Stimulated activated CD4-positive, alpha-beta T cell treated with anti-CD3 and anti-CD28 coated beads, TNF-alpha, amount 100 ng/mL, for 48 hours (primary cell): ENCODE measurements at places on chromosomes 4 and X.
A peak's percentile ranks its signal among the peaks of the same experiment; 100 is the strongest.

GRCh38 chrX:153889123-153889522 is 3.1 kb upstream of the L1CAM start:
- no peak for DNase-seq

DNA sequence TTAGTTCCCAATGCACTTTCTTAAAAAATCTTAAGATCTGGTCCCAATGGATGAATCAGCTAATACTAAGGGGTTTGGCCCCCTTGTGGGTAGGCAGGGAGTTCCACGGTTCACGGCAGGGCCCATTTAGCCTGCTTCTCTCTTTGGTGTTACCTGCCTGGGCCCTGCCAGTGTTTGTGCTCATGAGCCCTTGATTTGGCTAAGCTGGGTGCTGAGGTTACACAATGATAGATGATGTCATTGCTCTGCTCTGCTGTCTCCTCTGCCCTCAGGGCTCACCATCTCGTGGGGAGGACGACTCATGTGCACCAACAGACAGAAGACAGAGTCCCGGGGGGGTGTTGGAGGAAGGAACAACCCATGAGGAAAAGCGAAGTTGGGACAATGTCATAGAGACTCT is 24.4 kb downstream of the RTL5 start:
- DNase-seq: no peak

GRCh38 chr4:48986654-48987164 is 634 bp downstream of the CWH43 start:
- DNase-seq: no peak

- no peak for DNase-seq
Observed at GRCh38 chr4:18881556-18881955, 860.0 kb upstream of the LCORL start.

GRCh38 chrX:71533851-71534561 is 1.1 kb downstream of the OGT start:
- DNase-seq: no peak

GRCh38 chr4:155659176-155659575 is 7.5 kb upstream of the GUCY1A1 start:
- no peak for DNase-seq

GRCh38 chr4:57504139-57504538 is 394.0 kb upstream of the IGFBP7 start:
- no peak for DNase-seq

- no peak for DNase-seq
Observed at GRCh38 chr4:116005806-116006088, 892.3 kb upstream of the NDST4 start.

GRCh38 chr4:143241892-143242291 is 57.2 kb downstream of the USP38 start:
- no peak for DNase-seq

DNA sequence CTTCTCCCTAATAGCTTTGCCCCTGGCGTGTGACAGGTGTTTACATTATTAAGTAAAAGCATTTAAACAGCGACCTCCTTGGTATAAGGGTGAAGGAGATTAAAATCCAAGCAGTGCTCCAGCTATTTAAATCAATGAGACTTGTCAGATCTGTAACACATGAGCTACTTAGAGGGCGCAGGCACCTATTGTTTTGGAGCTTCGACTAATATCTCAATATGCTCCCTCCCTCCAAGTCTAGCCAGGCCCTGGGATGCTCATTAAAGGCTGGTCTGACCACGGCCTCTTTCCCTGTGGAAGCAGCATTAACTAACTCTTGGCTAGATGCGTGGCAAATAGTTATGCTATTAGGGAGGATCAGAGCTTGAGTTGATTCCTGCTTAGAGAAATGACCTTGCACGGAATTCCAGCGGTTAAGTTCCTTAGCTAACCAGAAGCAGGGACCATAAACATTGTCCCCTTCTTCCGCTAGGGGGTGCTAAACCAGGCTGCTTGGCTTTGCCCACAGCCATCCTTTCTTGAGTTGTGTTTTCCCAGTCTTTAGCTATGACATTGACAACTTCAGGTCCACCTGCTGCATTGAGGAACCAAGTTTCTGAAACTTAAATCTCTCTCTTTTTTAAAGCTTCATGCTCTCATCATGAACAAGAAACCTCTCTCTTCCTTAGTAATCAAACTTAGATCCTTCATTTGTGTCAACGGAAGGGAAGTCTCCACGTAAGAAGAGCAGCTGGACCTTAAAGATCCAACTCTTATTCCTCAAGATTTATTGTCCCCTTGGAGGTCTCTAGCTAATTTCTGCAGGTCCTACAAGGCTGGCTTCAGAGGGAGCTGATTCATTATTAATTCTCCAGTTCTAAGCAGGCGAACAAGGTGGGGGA is 80.7 kb upstream of the IGFBP7 start:
- peak; percentile 12 for DNase-seq

DNA sequence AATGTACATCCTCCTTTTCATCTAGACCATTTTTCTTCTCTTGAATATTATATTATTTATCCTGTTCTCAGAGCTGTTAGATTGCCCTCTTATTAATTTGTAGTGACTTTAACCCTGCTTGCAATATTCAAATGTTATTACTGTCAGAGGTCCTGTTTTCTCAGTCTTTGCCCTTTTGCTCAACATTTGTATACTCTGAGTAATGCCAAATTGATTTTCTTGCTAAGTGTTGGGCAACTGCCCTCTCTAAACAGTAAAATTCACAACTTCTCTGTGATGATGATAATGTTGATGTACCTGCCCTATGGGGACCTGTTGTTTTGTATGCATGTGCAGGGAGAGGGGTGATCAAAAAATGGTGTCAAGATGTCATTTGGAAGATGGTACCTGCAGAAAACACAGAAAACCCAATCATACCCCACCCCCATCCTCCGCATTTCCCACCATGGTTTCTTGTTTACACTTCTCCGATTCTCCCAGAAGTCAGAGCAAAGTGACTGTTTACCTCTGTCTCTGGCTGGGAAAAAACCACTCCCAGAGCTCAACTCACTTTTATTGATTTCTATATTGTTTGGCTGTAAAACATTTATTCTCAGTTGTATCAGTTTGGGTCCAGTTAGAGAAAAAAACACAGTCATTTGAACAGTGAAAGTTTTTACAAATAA is 694.0 kb downstream of the IL1RAPL1 start:
- no peak for DNase-seq

DNA sequence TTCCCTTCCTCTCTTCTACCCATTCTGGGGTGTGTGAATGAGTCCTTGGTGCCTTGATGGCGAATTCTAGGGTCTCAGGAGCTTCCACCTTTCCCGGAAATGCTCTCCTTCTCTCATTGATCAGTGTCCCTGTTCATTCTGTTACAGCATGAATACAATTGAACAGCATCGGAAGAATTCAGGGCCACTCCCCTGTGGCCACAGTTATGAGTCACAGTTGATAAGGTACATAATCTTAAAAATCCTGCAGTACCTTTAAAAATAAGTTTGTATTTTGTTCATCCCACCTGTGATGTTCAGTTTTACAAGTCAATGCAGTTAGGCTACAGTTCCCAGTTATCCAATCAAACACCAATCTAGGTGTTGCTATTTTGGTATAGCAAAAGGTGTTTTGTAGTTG is 47.3 kb upstream of the FAM9A start:
- DNase-seq: no peak

GRCh38 chr4:19375931-19376330 is 875.8 kb upstream of the SLIT2 start:
- DNase-seq: no peak

DNA sequence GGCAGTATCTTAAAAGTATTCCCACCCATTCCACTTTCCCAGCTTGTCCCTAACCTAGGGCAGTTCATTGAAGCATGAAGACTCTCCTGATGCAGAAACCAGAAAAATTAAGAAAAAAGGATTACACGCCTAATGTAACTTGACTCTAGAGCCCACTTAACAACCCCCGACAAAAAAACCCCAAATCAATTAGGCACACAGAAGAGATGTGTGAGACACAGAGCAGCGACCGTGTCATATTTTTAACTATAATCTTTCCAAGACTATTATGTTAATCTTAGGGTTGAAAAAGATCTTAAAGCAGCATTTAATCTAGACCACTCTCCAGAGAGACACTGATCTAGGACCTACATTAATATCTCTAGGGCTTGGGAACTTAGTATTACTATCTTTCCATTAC is 1.3 kb downstream of the YTHDC1 start:
- DNase-seq: no peak

GRCh38 chr4:55012363-55013230 is 112.8 kb downstream of the KDR start:
- DNase-seq: no peak

DNA sequence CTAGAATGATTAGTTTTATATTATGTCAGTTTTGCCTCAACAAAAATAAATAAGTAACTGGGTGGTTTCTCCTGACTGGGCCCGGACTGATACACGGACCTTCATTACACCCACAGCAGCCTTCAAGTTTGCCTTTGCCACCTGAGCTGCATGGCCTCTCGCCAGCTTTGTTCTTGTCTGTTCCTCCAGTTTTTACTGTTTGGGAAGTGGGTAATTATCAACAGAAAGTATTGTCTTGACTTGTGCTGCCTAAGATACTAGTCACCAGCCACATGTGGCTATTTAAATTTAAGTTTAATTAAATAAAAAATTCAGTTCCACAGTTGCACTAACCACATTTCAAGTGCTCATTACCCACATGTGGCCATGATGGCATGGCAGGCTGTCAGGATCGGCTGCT is 74.7 kb upstream of the INTU start:
- no peak for DNase-seq

DNA sequence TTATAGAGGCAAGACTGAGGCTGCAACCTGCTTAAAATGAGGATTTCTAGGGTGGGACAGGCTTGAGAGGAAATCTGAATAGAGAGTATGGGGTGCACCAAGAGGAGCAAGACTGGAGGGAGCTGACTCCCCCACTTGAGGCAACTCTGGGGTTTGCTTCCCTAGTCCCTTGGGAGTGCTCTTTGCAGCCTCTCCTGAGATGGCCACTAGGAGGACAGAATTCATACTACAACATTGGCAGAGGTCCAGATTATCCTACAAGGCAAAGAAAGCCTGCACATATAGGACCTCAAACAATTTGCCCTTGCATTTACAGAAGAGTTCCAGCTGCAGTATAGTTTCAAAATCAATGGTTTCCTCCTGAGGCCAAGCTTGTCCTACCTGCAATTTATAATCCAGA is 830.9 kb downstream of the TECRL start:
- no peak for DNase-seq

- no peak for DNase-seq
Observed at GRCh38 chrX:72479324-72480274, 93.0 kb downstream of the HDAC8 start.

GRCh38 chrX:142251202-142251601 is 46.1 kb upstream of the MAGEC2 start:
- no peak for DNase-seq

DNA sequence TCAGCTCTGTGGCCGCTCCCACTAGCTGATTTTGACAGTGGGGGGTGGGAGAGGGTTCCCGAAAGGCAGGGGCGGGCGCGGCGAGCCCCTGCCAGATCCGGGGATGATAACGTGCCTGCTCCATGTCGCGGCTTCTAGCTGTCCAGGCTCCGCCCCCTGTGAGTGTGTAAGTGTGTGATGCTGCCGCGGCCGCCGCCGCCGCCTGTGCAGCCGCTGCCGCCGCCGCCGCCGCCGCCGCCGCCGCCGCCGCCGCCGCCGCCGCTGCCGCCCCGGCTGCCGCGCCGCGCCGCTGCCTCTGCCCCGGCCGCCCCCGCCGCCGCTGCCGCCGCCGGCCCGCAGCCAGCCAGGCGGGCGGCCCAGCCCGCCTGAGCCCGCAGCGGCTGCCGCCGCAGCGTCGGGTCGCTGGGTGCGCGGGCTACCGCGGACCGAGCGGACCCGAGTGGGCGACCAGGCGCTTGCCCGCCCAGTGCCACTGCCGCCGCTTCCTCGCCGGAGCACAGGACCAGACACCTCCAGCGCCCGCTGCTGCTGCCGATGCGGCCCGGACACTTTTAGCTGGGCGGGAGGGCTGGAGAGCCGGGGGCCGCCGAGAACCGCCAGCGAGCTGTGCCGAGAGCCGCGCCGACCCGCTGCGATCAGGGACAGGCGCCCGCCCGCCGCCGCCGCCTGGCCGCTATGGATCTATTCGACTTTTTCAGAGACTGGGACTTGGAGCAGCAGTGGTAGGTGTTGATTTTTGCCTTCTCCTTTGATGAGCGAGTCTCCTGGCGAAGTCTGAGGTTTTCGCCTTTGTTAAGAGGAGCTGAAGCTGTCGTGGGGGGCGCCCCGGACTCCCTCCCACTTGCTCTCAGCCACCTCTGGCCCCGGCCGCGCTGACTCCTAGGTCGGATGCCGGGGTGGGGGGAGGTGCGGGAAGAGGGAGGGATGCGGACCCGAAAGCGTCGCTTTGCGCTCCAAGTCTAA is at the start of gene AFF2:
TSS of gene AFF2 (plus strand) at position 195 of the 963 bp plus-strand sequence. CDS start at position 676, 481 bp downstream.
- DNase-seq: peak; percentile 22

DNA sequence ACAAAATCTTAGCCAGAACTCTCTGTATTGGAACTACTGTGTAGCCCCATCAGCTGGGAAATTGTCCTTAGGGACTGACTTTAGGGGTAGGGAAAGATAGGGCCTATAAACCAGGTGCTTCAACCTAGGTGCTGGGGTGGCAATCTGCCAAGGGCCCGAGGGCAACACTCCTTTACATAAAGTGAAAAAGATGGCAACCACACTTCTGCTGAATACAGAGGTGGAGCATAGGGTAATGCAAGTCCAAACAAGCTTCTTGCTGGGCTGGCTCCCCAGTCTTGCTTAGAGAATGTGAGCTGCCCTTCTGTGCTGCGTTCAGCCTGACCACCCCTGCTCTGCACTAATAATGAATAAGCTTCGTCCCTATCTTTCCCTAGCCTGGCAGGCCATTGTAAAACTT is 9.8 kb downstream of the ZBTB33 start:
- no peak for DNase-seq

DNA sequence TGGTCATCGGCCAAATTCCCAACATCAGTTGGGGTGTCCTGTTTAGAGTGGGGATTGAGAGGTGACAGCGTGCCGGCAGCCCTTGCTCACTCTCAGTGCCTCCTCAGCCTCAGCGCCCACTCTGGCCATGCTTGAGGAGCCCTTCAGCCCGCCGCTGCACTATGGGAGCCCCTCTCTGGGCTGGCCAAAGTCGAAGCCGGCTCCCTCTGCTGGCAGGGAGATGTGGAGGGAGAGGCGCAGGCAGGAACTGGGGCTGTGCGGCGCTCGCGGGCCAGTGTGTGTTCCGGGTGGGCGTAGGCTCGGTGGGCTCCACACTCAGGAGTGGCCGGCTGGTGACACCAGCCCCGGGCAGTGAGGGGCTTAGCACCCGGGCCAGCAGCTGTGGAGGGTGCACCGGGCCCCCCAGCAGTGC is 7.1 kb upstream of the CENPU start:
- no peak for DNase-seq

- no peak for DNase-seq
Observed at GRCh38 chr4:156098805-156099204, 145.1 kb upstream of the CTSO start.

- DNase-seq: no peak
Observed at GRCh38 chr4:69523385-69524132, 27.9 kb upstream of the UGT2B4 start.
